Stimulated activated CD8-positive, alpha-beta memory T cell treated with anti-CD3 and anti-CD28 coated beads, Interleukin-4, amount 100 ng/mL, for 48 hours (primary cell): ENCODE measurements at places on chromosomes 12 and 14.
A peak's percentile ranks its signal among the peaks of the same experiment; 100 is the strongest.

GRCh38 chr12:126493366-126494108 lies 1428.3 kb downstream of the AACS start:
- no peak for DNase-seq

DNA sequence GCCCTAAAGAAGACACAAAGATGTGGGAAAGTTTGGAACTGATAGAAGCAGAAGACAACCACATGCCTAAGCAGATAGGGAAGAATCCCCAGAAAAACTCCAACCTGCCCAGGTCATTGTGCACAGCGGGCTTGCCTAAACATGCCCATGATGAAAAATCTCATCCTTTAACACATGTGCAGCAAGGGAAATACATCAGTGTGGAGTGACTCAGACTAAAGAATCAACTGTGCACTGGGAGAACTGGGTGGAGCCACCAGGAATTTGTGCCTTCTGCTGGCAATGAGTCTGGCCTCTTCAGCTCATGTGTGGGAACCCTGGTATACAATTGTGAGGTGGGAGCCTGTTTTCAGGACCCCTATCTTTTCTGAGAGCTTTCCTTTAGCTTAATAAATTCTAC lies 398.5 kb downstream of the FSCB start:
- no peak for DNase-seq

DNA sequence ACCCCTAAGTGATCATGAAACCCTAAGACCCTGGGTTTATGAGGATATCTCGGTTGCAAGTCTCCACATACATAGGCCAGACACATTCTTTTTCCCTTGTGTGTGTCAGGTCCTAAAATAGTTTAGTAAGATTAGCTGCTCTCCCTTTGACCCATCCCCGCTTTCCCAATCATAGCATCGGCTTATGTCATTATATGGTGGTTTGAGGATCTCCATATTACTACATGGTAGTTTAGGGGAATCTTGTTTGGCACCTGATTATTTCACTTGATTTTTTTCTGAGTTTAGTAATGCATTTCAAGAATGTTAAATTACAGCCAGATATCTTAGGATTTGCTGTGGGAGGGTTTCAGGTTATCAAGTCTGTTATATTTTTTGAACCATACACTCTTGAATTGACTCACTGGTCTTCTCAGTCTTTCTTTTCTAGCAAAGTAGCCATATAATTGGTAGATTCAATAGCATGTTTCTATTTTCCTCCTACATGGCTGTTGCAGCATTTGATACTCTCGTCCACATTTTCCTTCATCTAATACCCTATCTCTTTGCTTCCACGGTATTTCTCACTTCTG lies 68.3 kb upstream of the TRHDE start:
- no peak for DNase-seq

DNA sequence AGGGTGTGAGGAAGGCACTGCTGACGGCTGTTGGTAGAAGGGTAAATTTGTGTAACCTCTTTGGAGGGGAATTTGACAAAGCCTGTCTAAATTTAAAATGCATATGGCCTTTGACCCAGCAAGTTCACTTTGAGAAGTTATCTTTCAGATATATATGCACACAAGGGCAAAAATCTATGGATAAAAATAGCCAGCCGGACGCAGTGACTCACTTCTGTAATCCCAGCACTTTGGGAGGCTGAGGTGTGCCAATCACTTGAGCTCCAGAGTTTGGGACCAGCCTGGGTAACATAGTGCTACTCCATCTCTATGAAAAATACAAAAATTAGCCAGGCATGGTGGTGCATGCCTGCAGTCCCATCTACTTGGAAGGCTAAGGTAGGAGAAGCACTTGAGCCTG lies 13.4 kb downstream of the UBC start:
- no peak for DNase-seq

GRCh38 chr12:104865080-104865479 lies 93.0 kb downstream of the SLC41A2 start:
- DNase-seq: no peak

GRCh38 chr12:112091563-112091962 lies 17.0 kb downstream of the NAA25 start:
- no peak for DNase-seq

- DNase-seq: no peak
Observed at GRCh38 chr12:27426743-27427487, 19.6 kb upstream of the SMCO2 start.

DNA sequence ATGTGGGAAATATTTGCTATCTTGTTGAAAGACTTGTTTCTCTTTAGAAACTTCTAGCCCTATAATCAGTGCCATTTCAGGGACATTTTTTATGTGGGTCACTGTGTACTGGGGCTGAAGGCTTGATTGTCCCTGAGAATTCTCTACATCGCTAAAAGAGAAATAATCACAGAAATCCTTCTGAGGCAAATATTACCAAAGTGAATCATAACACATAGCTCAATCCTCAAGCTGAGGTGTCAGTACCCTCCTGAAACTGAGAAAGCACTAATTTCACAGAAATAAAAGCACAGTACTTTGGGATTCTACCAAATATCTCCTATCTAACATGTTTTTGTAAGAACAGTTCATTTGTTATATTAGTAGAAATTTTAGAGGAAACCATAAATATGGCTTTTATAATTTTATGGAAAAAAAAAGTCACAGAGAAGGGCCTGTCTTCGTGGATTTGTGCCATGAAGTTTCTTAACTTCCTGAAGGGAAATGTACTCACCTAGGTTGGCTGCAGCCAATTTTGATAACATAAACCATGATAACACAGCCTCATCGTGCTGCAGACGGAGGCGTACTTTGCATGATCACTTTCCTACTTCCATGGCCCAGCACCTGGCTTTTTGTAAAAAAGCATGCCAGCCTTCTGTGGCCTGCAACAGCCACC lies 163.7 kb upstream of the HIF1A start:
- no peak for DNase-seq

DNA sequence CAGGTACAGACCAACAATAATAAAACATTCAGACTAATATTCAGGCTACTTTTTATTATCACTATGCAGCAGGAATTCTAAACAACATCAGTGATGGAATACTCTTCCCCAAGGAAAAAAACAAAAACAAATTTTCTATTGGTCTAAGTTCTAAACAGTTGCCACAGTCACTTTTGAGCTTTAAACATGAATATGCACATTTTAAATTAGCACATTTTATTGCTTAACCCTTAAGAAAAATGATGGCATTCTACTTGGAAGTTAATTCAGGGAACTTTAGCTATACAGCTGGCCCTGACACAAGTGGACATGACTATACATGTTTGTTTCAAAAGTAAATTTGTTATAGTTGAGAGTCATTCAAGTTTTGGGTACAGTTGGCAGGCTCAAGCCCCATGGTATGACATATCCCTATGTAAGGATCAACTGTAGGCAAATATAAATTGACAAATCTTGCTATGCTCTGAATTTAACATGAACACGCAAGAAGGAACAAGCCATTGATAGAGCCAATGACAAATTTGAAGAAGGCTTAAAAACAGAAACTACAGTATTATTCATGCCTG lies 224.3 kb upstream of the AMIGO2 start:
- no peak for DNase-seq

DNA sequence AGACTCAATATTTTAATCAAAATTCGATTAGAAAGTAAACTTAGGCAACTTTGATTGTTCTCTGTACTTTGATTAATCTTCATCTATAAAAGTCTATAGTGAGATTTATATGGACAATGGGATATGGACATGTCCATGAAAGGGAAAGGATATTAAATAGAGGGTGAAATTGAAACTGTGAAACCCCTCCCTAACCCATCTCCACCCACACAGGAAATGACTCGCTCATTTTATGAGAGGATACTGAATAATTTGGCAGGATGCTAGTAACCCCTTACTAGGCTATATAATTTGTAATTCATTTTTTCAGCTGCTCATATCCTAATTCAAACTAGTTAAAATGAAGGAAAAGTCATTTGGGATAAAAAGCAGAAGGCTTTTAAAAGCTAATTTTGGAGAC lies 328.0 kb upstream of the ATP2B1 start:
- no peak for DNase-seq

- DNase-seq: no peak
Observed at GRCh38 chr12:88717188-88717587, 136.9 kb upstream of the KITLG start.

DNA sequence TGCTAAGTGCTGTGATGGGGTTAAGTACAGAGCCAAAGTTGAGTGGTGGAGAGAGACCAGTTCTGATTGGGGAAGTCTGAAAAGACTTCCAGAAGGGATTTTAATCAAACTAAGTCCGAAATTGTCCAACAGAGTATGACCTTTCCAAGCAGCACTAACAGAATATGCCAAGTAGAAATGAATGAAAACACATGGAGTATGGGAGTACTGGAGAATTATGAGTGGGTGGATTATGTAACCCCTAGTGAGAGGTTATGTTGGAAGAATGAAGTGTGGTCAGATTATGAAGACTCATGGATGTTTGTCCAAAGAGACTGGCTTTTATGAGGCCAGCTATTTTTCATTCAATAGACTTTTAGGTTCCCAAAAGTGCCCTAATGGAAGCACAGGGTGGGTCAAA lies 94.0 kb upstream of the PLEKHA5 start:
- no peak for DNase-seq

DNA sequence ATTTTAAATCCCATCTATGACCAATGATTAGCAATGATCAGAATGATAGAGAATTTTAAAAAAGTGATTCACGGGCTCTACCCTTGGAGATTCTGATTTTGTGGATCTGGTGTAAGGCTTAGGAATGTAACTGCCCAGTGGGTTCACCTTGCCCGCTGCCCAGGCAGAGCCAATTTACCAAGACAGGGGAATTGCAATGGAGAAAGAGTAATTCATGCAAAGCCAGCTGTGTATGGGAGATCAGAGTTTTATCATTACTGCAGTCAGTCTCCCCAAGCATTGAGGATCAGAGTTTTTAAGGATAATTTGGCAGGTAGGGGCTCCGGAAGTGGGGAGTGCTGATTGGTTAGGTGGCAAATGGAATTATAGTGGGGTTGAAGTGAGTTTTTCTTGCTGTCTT lies 480.6 kb downstream of the ATP23 start:
- no peak for DNase-seq

DNA sequence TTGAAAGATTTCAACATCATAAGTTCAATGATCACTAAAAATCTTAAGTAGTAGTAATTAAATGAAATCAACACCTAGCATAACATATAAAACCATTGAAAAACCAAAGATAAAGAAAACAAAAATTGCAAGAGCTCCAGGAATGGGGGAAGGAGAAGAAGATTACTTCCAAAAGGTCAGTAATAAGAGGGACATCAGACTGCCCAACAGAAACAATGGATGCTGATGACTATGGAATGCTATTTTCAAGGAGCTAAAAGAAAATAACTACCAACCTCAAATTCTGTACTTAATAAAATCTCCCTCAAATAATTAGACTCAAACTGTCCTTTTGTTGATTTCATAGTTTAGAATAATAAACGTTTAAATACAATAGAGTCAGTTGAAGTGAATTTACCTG lies 314.5 kb upstream of the LMO3 start:
- no peak for DNase-seq

GRCh38 chr12:89353823-89354611 lies 1.7 kb upstream of the DUSP6 start:
- peak; percentile 84 for DNase-seq

- no peak for DNase-seq
Observed at GRCh38 chr14:64992328-64992885, 5.7 kb downstream of the FNTB start.

DNA sequence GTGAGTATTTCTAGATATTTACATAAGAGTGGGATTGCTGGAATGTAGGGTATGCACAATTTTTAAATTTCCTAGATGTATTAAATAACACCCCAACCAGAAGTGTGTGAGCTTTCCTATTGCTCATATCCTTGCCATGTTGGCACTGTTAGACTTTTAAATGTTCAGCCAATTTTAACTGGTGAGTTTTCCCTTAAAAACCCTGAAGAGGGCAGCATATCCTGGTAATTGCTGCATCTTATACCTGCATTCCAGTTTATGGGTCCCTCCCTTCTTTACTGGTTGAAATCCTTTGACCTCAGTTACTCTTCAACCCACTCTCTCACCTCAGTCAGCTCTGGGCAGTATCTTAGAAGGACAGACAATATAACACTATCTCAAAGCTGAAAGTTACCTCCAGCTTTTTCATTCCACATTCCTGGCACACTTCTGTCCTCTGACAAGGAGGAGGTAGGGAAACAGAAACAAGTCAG lies 270.6 kb downstream of the PAWR start:
- DNase-seq: no peak

DNA sequence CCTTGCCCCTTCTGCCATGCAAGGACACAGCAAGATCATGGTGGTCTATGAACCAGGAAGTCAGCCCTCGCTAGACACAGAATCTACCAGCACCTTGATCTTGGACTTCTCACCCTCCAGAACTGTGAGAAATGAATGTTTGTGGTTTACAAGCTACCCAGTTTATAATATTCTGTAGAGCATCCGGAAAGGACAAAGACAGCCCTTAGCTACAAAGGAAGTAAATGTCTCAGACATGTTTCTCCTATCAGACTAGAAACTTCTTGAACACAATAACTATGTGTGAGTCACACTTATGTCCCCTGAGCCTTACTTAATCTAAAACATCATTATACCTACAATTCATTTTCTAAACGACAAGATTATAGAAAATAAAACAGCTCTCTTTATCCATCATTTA lies 176.7 kb downstream of the KLHL28 start:
- DNase-seq: no peak

GRCh38 chr14:67218126-67218525 lies 23.1 kb upstream of the PALS1 start:
- DNase-seq: no peak

- DNase-seq: no peak
Observed at GRCh38 chr12:63967358-63968145, 123.1 kb downstream of the SRGAP1 start.

DNA sequence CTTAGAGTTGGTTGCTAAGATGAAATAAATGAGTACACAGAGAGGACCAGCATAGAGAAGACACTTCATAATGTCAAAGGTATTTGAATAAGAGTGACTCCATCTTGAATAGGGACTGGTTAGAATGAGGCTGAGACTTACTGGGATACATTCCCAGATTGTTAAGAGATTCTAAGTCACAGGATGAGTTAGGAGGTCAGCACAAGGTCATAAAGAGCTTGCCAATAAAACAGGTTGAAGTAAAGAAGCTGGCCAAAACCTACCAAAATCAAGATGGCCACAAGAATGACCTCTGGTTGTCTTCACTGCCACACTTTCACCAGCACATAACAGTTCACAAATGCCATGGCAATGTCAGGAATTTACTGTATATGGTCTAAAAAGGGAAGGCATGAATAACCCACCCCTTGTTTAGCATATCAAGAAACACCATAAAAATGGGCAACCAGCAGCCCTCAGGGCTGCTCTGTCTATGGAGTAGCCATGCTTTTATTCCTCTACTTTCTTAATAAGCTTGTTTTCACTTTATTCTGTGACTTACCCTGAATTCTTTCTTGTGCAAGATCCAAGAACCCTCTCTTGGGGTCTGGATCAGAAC lies 8.3 kb upstream of the SERPINA1 start:
- no peak for DNase-seq

GRCh38 chr14:96634481-96634880 lies 132.3 kb downstream of the PAPOLA start:
- DNase-seq: no peak
